CD4-positive, alpha-beta T cell (primary cell): ENCODE measurements at places on chromosomes 3 and 15. TPM values are rescaled to one million over a fixed set of nuclear protein-coding genes. Genes with fewer than 3 reads are reported as not detected.

FOXL2NB gene
- not detected for total RNA-seq

STX19 gene
- total RNA-seq = not detected

CAMP gene
- total RNA-seq = not detected

HTR3E gene
- total RNA-seq = not detected

IL5RA gene
- total RNA-seq = 0.99 TPM

DNA sequence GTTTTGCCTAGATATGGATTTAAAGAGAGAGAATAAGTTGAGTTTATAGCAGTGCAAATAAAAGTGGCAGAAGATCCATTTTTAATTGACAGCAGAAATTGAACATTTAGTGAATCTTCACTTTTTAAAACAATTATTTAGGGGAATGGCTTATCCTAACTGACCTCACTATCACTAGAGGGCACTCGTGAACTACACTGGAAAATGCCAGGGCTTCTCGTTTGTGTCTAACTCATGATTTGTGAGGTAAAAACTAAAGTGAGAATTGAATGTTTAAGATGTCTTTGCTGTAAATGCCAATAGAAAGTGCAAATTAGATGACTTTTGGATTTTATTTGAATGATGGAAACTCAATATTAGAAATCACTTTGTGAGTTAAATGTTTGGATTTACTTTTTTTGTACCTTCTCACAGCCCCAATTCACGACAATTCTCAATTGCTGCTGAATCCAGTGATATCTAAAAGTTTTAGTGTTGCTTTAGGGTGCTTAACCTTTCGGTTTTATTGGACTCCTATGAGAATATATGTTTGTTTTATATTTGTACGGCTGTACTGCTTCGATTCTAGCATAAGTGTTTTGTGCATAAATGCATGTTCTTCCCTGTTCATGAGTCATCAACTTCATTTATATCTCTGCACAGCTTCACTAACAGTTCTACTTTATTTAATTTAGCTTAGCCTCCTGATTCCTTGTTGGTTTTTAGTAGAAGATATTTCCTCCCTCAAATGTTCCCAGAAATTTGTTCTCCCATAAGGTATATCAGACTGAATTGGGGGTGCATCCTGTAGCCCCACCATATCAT lies 462.1 kb downstream of the MFSD1 start:
- DNase-seq = no peak

DNA sequence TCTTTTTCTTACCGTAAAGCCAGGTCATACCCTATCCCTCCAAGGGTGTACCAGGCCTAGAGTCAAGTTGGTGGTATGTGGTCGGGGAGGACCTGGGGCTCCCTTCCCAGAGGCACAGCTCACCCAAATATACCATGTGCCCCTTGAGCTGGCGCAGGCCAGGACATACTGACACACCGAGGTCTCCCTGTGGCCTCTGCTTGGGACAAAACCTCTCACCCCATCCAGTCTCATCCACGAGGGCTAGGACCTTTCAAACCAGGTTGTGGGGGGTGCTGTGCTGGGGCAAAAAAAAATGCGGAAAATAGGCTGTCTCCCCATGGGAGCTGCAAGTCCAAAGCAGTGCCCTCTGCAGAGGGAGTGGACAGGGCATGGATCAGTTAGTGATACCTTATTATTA lies 22.8 kb downstream of the PTH1R start:
- DNase-seq = no peak

DNA sequence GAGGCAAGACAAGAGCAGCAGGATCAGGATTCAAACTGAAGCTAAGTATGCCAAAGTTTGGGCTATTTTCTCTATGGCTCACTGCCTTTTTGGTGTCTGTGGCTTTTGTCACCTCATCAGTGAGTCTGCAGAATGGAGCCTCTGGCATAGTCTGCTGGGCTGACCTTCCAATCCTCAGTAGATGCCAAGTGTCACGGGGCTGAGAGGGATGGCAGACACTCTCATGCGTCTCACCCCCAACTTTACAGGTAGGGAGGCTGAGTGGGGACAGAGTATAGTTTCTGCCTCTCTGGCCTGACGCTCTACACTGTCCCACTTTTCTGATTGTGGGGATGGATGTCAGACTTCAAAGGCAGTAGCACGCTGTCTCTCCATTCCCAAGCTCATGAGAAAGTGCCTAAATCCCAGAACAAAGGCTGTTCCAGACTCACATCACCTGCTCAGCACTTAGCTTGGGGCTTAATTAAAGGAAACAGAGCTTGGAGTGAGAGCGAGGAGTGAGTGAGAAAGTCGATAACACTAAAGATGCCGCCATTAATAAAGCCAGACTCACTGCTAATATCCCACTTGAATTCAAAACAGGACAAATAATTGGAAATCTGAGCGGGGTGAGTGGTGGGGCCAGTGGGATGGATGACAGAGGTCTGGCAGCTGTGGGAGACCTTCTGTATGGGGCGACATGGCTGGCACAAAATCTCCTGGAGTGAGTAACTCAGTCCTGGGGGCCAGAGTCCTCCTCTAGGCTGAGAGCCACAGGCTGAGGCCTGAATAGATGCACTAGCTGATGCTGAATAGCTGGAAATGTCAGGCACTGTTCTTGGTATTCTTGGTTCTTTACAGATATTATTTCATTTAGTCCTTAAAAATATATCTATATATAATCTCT lies 78.4 kb upstream of the MRPS22 start:
- no peak for DNase-seq

- no peak for DNase-seq
Measured at GRCh38 chr3:116314476-116314875, 130.8 kb downstream of the LSAMP start.

GRCh38 chr3:97421565-97421964 lies 343.0 kb upstream of the ARL6 start:
- no peak for DNase-seq

DNA sequence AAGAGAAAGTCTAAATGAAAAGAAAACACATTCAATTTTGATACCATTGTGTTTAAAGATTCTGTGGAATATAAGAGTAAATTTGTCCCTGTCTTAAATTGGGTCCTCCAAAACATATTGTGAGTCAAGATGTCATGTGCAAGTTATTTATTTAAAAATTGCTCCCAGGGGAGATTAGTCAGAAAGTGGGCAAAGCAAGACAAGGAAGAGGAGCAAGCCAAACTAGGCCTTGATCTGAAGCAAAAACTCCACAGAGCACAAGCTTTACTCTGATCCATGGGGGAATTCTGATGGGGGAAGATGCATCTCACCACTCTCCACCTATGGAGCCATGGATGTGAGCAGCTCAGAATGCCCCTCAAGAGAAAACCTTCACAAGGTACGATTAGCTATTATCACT lies 342.8 kb upstream of the IL12A start:
- DNase-seq = no peak

DNA sequence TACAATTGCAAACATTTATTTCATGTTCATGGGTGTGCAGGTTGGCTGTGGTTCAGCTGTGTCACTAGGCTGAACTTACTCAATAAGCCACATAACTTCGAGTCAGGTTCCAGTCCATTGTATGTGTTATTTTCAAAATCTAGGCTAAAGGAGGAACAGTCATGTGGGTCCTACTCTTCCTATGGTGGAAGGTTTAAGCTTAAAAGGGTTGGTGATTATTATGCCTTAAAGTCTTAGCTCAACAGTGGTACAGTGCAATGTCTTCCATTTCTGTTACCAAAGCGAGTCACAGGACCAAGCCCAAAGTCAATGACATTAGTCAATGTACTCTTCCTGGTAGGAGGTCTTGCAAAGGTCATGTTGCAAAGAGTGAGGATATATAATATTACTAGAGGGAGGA lies 78.2 kb downstream of the ATG7 start:
- no peak for DNase-seq

DNA sequence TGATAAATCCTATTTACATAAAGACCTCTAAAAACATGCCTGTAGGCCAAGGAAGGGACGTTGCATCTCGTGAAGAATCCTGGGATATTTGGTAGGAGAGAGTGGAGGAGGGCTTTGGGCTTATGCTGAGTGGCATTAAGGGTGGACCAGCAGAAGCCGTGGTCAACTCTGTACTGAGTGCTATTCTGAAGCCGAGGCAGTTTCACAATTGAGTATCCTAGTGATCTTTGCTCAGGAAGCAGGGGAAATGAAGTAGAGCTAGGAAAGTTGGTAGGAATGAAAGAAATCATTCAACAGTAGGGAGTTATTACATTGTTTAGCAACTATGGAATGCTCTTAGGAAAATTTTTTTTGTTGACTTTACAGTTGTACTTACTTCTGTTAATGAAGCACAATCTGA lies 24.2 kb downstream of the MCTP2 start:
- DNase-seq = no peak

DNA sequence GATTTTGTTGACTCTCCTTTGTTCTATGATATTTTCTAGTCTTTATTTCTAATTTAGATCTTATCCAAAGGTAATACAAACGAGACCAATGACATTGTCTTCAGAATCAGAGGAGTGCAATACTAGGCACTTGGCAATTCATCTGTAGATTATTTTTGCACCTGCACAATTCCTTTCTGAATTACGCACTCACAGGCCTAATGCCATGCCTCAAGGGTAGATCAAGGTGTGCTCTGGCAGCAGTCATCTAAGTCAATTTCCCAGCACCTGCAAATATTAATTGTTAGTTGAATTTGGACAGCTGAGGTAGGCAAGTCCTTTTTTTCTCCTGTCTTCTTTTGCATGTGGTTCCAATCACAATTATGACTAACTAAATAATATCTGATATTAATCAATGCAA lies 653.2 kb downstream of the ROBO2 start:
- no peak for DNase-seq

GRCh38 chr15:79673416-79674123 lies 223.2 kb downstream of the MTHFS start:
- DNase-seq = no peak

DNA sequence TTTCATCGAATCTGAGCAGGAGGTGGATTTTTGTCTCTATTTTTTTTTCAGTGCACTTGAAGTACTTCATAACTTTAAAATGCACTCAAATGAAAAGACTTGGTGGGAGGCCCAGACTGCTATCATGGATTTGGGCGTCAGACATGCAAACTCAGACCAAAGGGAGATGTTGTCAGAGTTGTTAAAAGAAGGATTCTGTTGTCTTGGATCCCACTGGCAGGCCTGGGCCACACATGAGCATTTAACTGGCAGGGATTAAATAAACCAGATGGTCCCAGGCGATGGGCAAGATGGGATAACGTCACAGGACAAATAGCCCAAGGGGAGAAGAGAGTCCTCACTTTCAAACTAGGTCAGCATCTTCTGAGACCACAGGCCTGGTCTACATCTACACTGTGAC lies 15.4 kb downstream of the RTP1 start:
- DNase-seq = no peak

DNA sequence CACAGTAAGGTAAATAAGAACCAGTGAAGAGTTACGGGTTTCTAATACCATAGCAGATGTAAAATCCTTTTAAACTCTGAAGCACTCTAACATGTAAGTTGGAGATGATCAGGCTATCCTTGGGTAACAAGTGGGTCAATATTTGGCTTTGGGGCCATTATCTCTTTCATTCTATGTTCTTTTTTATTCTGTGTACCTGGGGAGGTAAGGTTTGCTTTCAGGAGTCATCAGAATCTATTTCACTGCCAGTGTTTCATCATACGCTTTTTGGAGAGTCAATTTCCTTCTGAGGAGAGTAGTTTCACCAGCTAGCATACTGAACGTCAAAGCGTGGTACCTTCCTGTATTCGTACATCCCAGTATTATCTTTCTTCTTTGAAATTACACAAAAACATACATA lies 166.5 kb downstream of the GMNC start:
- no peak for DNase-seq

GRCh38 chr3:178058629-178059028 lies 477.6 kb upstream of the KCNMB2 start:
- DNase-seq = no peak

DNA sequence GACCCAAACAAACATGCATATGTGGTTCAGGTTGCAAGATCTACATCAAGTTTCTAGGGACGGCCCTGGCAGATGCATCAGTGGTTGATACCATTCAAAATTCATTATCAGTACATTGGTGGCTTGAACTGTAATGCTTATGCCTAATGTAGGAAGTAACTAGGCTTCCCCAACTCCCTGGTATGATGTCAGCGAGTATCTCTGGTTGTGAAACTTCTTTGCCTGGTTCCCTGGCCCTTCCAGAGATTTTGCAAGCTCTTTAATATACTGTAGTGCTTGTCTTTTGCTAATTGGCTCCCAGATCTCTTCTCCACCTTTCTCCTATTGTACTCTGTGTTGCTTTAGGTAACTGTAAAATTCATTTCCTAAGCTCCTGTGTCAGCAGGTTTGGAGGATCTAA lies 114.8 kb upstream of the RARB start:
- DNase-seq = no peak

- DNase-seq = no peak
Measured at GRCh38 chr3:190886945-190887344, 24.5 kb upstream of the GMNC start.

- DNase-seq = no peak
Measured at GRCh38 chr15:57792724-57793449, 86.4 kb downstream of the POLR2M start.

DNA sequence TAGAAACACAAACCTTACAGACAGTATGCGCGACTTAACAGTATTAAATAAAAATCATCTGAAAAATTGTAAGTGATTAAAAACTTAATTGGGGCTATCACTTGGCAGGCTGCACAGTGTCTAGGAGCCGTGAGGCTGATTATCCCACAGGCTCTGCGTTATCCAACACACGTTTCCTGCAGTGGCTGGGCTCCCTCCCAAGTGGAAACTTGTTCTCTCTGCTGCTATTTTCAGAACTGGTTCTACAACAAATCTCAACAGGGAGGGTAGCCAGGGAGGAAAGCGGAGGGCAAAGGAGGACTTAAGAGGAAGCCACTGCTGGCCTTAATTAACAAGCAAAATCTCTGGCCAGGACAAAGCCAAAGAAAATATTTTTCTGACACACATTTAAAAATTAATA lies 555.2 kb downstream of the MAGI1 start:
- no peak for DNase-seq

- DNase-seq = no peak
Measured at GRCh38 chr3:65402597-65402996, 636.1 kb downstream of the MAGI1 start.

DNA sequence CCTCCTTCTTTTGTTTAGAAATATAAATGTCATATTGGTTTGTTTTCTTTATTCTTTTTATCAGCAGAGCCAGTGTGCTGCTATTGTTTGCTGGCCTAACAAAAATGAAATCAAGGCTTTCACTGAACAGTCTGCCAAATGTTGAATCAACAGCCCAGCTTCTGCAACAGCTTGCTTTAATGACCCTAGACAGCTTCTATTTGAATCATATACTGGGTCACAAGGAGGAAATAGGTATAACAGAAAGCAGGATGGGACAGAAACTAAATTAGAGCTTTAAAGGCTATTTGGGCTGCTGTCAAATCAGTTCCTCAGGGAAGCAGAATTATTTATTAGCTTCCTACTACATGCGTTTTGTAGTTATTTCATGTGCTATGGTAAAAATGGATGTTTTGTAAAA lies 12.1 kb upstream of the DNAJC13 start:
- DNase-seq = no peak

GRCh38 chr3:53354945-53355498 lies 7.7 kb upstream of the DCP1A start:
- no peak for DNase-seq
